Stimulated activated CD8-positive, alpha-beta memory T cell treated with anti-CD3 and anti-CD28 coated beads, Interleukin-7, amount 100 ng/mL, for 24 hours (primary cell): ENCODE measurements at places on chromosomes 6 and 20.

DNA sequence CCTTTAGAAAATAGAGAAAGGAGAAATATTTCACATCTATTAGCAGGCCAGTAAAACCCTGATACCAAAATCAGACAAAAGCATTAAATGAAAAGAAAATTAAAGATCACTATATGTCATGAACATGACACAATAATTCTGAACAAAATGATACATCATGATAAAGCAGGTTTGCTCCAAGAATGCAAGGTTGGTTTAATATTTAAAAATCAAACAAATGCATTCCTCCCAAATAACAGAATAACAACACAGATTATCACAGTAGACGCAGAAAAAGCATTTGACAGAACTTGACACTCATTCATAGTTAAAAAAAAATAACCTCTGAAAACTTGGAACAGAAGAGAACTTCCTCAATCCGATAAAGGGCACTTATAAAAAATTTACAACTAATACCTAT is 22.9 kb upstream of the ARMC2 start:
- DNase-seq: no peak

DNA sequence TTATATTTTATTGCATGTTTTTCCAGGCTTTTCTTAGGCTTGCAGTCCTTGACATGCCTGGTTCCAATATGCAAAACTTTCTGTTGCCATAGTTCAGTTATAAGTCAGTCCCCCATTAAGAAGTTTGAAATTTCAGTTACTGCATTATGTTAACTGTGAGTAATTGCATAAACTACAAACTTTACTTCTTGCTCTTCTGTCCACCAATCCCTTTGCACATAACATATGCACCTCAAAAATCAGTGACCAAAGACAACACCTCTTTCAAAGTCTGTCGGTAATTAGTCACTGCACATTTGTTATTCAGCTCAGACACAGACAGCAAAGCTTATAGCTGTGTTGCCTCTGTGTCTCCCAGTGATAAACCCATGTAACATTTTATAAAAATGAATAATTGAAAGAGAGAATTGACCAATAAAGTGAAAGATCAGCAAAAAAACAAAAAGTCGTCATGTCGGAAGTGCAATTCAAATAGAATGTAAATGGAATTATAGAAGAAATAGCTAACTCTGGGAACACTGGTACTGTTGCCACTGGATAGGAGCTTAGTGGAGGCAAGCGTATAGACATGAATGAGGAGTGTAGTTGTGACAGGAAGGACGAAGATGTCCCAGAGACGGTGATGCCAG is 50.3 kb upstream of the BTBD3 start:
- DNase-seq: no peak

GRCh38 chr6:72825315-72825911 is 203.5 kb downstream of the KCNQ5 start:
- DNase-seq: no peak

DNA sequence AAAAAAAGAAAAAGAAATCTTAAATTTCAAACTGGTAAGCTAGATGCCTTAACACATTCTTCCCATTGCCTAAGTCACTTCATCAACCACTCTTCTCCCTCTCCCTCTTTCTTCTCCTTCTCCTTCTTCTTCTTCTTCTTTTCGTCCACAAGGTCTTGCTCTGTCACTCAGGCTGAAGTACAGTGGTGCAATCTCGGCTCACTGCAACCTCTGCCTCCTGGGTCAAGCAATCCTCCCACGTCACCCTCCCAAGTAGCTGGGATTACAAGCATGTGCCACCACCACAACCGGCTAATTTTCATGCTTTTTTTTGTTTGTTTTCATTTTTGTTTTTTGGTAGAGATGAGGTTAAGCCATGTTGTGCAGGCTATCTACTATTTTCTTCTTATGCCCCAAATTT is 60.2 kb downstream of the GPR63 start:
- DNase-seq: no peak

- no peak for DNase-seq
These were observed 261.9 kb upstream of the ECI2 start for GRCh38 chr6:4397307-4397706.

DNA sequence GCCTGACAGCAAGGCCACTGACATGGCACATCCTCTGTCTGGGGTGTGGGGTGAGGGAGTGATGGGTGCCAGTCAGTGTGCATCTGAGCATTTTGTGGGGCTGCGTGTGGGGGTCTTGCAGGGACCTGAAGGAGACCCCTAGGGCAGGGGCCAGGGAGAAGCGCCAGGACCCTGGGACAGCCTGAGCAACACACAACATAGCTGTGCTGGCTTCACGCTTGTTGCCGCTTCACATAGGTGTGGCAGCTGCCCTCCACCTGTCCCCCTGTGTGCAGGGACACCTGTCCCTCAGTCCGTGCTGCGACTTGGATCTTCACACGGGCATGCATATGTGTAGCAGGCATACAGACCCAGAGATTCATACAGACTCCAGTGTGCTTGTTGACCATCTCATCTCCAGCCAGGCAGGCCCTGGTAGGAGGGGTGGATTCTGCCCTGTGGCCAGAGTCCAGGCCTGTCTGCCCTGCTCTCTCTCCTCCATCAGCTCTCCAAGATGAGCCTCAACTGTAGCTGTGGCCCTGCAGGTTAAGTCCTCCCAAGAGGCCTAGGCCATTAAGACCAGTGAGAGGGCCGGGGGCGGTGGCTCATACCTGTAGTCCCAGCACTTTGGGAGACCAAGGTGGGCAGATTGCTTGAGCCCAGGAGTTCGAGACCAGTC is 3.2 kb upstream of the NPBWR2 start:
- no peak for DNase-seq
